ENCODE measurements at places on chromosomes 11 and 22.
A peak's percentile ranks its signal among the peaks of the same experiment; 100 is the strongest.

DNA sequence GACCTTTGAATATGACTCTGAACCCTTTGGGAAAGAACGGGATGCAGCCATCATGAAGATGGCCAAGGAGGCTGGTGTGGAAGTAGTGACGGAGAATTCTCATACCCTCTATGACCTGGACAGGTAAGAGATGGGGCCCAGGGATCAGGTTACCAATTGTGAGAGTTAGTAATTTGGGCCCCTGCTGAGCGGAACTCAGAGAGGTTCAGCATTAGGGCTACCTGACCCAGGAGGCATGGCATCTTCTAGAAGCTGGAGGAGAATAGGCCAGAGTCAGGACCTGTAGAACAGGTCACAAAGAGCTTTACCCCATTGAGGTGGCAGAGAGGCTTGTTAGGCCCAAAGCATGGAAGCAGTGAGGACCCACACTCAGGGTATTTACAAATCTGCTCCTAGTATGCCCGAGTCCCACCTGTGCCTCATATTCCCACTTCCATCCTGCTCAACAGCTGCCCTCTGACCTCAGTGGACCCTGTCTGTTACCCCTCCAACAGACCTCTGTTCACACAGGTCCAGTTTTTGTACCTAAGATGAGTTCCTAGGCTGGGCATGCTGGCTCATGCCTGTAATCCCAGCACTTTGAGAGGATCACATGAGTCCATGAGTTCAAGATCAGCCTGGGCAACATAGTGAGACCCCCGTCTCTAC is 11.6 kb downstream of the CRY2 start:
- DNase-seq, result no peak

GRCh38 chr22:44245438-44245837 is 64.7 kb downstream of the PARVG start:
- DNase-seq, result no peak

DNA sequence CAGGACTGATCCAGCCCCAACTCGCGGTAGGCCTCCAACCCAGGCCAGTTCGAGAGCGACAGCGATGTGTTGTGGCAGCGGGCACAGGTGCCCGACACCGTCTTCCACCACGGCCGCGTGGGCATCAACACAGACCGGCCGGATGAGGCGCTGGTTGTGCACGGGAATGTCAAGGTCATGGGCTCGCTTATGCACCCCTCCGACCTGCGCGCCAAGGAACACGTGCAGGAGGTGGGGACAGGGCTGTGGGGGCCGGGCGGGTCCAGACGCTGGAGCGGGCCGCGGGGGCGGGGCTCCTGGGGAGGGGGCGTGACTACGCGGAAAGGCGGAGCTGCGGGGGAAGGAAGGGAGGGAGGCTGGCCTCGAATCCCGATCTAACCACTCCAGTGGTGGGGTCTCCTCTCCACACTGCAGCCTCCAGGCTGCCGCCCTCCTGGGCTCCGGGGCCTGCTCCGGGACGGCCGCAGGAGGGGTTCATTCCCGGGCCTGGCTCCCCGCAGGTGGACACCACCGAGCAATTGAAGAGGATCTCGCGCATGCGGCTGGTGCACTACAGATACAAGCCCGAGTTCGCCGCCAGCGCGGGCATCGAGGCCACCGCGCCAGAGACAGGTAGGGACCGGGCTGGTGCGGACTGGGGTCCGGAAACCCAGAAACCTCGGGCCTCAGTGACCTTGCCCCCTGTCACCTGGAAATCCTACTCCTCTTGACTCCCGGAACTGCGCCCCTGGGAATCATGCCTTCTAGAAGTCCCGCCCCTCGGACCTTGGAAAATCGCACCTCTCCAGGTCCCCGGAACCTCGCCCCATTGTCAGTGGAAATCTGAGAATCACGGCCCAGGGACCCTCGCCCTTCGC is 14.9 kb downstream of the TMEM258 start:
- DNase-seq, result peak; percentile 72

- DNase-seq, result no peak
Observed at GRCh38 chr11:128135451-128135850, 451.9 kb downstream of the ETS1 start.

DNA sequence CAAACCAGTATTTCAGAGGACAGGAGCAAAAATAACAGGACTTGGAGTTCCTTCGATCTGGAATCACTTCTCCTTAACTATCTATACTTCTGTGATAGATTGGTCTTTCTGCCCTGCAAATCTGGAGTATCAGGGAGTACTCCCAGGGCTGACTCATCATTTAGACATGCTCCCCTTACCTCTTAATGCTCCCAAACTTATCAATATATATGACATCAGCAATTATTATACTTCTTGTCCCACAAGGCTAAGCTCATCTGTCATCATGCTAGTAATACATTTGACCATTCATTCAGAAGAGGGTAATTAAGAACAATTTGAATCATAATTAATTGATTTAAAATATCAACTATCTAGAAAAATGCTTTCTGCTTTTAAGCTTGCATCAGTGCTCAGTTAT is 163.8 kb downstream of the SWAP70 start:
- DNase-seq, result no peak

DNA sequence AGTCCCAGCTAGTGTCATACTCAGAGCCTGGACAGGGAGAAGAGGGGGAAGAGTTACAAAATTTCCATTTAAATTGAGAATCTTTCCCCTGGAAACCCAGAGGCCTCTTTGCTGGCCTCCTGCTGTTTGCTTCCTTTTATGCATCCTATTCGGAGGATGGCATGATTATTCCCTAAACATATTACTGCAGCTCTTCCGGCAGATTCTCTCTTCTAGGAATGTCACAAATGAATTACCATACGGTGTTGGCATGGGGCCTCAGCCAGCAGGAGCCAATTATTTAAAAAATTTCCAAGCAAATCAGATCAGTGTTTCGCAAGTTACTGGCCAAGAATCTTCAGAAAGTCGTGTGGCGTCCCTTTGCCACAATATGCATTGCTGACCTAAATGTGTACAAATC is 326.7 kb upstream of the NCAM1 start:
- DNase-seq, result no peak

DNA sequence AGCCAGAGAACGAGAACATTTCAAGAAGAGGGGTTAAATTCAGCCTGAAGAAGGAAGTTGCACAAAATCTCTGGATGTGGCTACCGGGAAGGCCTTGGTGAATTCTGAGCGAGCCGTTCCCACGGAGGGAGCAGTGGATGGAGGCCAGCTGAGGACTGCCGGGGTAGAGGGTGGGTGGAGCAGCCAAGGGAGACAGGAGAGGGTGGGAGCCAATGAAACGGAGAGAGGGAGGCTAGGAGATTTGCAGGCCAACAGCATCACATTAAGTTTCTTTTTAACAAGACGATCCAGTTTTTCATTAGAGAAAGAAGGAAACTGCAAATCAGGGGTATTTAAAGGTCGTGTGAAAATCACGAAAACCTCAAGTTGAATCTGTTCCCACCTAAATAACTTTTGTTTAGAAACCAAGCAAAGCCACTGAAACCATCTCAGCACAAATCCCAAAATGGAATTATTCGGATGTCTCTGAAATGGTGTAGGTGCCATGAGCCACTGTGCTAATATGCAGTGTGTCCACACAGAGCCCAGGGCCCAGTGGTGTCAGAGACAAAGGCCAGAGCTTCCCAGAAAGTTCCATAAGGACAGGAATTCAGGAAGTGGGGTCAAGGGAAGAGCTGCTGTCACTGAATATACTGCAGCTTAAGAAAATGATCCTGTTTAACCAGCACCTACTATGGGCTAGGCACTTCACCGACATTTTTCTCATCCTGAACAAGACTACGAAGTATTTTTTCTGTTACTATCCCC is 59.7 kb upstream of the SLC35C1 start:
- DNase-seq, result no peak

DNA sequence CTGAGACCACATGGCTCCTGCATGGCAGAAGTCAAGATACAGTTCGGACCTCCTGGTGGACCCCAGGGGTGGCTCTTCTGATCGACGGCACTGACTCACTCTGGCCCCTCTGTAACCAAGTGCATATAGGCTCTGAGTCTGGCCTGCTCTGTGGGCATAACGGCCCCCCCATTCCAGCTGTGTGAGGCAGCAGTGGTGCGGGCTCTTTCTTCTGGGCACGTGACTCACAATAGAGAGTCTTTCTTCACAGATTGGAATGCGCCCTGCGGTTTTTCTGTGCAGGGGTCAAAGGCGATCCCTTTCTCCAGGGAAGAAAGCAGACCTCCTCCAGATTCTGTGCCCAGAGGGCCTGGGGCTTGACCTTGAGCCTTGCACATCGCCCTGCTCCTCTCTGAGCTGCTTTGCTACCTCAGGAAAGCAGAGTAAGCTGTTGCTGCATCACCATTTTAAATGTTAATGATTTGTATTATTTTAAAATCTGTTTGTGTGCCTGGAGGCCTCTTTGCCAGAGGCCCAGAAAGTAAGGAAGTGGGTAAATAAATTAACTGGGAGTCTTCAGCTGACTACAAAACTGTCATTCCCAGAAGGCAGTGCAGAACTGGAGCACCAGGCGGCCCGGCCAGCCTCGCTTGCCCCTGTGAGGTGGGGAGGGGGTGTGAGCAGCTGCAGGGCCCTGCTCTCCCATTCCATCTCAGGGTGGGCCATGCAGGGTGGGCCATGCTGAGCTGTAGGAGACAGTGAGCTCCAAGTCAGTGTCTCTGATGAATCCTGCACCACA is 199.0 kb downstream of the GRIK4 start:
- DNase-seq, result no peak

- no peak for DNase-seq
Observed at GRCh38 chr11:9046481-9046880, 42.7 kb upstream of the NRIP3 start.

DNA sequence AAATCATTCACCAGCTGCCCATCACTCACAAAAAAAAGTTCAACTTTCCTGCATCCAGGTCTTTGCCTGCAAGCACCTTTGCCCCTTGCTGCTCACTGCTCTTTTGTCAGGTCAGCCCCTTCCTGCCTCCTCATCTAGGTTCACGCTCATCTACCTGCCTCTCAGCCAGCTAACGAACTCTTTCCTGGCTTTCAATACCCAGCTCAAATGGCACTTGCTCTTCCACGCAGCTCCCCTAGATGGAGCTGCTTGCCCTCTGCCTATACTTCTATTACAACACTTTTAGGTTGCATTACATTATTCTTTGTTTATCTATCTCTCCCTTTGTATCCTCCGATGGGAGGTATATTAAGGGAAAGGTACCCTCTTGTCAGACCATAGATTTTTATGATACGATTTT is 78.9 kb upstream of the TBCEL start:
- no peak for DNase-seq

- no peak for DNase-seq
Observed at GRCh38 chr22:29388759-29389090, 355 bp upstream of the AP1B1 start.

DNA sequence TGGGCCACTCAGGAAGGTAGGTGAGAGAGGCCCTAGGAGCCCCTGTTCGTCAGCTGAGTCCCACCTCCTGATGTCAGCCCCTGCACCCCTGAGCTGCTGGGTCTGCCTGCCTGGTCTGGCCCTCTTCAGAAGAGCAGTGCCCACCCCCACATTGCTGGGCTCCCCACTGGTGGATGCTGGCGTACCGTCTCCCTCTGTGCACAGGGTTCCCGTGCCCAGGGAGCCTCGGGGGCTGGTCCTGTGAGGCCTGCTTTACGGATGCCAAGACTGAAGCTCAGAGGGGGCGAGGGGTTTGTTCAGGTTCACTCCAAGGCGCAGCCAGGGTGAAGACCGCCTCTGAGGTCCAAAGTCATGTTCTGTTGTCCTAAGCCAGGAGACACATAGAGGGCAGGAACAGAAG is 44.7 kb upstream of the GCAT start:
- DNase-seq, result no peak

DNA sequence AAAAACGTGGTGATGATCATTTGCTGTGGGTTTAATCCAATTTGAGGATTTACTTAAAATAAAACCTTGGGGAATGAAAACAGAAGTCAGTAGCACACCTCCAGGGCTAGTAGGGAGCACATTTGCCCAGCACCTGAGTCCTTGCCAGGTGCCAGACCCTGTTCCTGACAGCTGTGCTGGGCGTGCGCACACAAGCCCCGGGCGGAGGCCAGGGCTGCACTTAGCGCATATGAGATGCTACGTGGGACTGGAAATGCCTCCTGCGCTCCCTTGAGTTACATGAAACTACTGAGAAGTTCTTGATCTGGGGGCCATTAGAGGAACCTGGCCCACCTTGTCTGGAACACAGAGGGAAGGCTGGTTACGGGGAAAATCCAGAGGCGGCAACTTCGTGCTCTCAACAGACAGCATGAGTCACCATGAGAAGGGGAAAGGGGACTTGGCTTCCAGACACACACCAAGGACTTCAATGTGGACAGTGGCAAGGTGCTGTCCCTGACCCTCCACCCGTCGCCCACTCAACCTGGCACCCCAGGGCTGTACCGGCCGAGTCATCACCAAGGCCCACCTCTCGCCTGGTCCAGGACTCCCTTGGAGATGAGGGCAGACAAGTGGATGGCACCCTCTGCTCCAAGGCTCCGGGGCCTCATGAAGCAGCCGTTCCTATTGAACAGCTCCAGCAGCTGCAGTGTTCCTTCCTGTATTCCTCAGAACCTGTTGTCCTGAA is 1468.6 kb downstream of the BRD1 start:
- DNase-seq, result peak; percentile 8

DNA sequence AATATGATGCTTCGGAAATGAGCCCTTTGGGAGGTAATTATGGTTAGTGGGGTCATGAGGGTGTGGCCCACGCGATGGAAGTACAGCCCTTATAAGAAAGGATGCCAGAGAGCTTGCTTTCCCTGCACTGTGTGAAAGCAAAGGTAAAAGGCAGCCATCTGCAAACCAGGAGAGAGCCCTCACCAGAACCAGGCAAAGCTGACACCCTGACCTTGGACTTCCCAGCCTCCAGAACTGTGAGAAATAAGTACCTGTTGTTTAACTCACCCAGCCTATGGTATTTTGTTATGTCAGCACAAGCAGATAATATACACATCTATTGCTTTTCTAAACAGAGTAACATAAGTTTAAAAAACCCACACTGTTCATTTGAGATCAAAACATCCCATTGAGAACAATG is 50.7 kb downstream of the SYN3 start:
- DNase-seq, result no peak

- no peak for DNase-seq
Observed at GRCh38 chr11:105899772-105900171, 122.3 kb downstream of the MSANTD4 start.

GRCh38 chr11:10916665-10917064 is 58.8 kb upstream of the ZBED5 start:
- DNase-seq, result no peak

- DNase-seq, result no peak
Observed at GRCh38 chr22:27718186-27719035, 83.1 kb downstream of the MN1 start.

GRCh38 chr11:69049490-69049867 is 747 bp downstream of the TPCN2 start:
- no peak for DNase-seq

- DNase-seq, result peak; percentile 86
Observed at GRCh38 chr11:65420979-65421793, 1.4 kb upstream of the NEAT1 start.

DNA sequence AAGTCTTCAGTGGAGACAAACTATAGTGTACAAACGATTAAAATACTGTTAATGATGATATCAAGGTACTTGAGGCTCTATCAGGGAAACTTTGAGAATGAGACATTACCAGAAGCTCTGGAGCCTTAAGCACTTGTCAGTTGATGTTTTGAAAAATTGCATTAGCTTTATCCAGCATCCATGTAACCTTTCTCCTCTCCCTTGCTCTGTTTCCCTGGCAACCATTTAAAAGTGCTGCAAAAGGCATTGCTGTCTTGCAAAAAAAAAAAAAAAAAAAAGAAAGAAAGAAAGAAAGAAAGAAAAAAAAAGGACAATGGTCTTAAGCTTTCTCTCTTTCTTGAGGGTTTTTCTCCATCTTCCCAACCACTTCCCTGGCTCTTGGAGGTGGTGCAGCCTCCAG is 787.0 kb downstream of the OPCML start:
- DNase-seq, result no peak

Measured in activated CD8-positive, alpha-beta memory T cell treated with anti-CD3 and anti-CD28 coated beads, Interleukin-2, amount 50 U/mL, for 4 hours (primary cell).